Stimulated activated CD4-positive, alpha-beta T cell treated with anti-CD3 and anti-CD28 coated beads, TNF-alpha, amount 100 ng/mL, for 4 hours (primary cell): ENCODE measurements at places on chromosomes 2 and 18.

DNA sequence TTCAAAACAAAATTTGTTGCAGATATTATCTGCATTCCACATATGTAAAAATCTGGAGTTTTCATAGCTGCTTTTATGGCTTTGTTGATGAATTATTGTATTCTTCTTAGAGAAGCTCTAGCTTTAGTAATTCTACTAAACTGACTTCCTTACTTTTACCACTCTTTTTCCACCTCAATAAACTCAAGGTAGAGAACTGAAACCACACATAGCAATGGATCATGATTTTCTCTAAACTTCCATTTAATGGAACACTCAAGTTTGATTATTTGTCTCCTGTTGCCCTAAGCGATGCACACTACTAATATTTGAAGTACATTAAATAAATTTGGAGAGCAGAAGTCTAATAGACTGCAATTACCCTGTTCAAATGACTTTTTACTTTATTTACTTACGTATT lies 192.0 kb downstream of the NBAS start:
- no peak for DNase-seq

- DNase-seq = no peak
These were observed 10.7 kb upstream of the GALNT3 start for GRCh38 chr2:165804719-165805118.

- no peak for DNase-seq
These were observed 22.9 kb upstream of the MTX2 start for GRCh38 chr2:176246331-176246730.

DNA sequence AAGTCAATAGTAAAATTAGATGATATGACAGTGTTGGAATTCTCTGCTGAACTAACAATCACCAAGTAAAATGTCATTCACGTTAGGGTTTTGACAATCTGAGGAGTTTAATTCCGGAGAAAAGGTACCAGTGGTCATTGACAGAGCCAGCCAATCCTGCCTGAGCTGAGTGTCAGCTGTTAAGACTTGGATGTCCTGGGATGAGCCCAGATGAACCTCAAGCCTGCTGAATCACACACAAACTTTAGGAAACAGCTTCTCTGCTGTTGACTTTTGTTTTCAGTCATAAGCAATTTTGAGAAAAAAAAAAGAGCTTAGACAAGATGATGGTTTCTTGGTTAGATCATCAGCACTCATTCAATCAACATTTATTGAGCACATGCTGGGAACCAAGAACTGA lies 600.0 kb upstream of the SLC39A10 start:
- no peak for DNase-seq

- no peak for DNase-seq
These were observed 7.6 kb upstream of the ADAM23 start for GRCh38 chr2:206435742-206436141.

DNA sequence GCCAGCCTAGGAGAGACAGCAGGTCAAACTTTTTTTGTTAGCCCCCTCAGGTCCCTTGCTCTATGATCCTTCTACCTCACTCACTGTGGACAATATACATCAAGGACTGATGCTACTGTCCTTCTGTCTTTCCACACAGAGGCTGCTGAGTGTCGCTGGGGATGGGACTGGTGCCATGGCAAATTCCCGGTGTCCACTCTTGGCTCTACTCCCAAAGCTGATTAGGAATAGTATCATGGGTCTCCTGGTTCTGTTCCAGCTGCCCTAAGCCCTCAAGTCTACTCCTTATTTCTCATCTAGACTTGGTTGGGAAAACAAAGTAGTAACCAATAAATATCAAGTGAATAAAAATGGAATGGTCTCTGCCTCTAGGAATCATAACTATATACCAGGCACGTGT lies 441.3 kb downstream of the TGIF1 start:
- DNase-seq = no peak

GRCh38 chr2:129762386-129763189 lies 216.9 kb upstream of the RAB6C start:
- DNase-seq = no peak

DNA sequence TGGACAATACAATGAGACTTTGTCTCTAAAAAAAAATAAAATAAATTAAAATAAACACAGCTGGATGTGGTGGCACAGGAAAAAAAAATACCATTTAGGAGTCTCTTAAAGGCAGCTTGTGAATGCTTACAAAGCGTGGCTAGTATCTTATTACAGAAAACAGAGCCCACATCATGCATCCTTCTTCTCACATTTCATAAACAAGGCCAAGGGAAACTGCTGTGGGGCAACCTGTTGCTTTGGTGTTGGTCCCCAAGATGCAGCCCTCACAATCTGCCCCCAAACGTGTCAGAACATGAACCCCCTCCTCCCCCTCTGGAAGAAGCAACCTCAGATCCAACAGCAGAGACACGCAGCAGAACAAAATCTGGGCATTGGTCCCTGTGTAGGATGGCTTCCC lies 2.6 kb downstream of the SLC14A1 start:
- no peak for DNase-seq

- no peak for DNase-seq
These were observed 135.1 kb downstream of the NCOA1 start for GRCh38 chr2:24626131-24626530.

- DNase-seq = no peak
These were observed 30.7 kb upstream of the TXNDC2 start for GRCh38 chr18:9854801-9855676.

DNA sequence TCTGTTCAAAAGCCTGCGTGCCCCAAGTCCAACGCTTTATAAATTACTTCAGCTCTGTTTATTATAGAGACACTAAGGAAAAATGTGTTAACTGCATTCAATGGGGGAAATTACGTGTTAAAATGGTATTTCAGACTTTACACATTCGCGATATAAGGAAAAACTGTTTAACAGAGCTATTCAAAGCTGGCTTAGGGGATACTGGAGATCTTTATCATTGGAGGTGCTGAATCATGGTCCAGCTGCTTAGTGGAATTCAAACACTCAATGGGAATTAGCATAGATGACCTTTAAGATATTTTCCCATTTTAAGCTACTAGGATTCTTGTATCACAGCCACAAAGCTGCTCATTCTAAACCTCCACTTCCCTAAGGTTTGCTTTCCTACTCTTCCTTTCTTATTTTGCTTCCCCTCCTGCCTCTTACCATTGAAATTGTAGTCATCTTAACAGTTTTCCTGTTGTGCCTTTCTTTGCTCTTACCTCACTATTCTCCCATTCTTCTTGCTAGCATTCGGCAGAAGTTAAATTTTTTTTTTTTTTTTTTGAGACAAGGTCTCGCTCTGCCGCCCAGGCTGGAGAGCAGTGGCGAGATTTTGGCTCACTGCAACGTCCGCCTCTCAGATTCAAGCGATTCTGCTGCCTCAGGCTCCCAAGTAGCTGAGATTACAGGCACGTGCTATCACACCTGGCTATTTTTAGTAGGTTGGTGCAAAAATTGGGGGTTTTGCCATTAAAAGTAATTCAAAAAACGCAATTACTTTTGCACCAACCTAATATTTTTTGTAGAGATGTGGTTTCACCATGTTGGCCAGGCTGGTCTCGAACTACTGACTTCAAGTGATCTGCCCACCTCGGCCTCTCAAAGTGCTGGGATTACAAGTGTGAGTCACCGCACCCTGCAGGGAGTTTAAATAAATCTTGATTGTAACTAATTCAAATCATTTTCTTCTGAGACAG lies 6.5 kb downstream of the SULT6B1 start:
- DNase-seq = no peak

DNA sequence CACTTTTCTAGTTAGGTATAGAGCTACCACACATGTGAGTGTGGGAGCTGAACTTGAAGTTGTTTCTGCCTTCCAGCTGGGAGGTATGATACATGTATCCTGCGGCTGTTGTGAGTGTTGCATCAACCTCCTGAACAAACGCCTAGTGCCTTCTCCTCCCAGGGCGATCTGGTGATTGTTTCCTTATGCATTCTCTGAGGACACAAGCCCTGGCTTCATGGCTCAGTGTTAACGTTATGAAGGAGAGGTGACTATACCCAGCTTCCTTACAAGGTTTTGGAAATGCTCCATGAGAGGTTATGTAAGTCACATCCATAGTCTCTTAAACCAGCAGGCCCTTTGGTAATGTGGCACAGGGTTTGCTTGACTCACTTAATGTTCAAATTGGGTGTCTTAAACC lies 64.9 kb downstream of the SPRED2 start:
- DNase-seq = no peak

GRCh38 chr2:46029332-46029811 lies 267.8 kb upstream of the EPAS1 start:
- DNase-seq = no peak

- DNase-seq = no peak
These were observed 32.8 kb downstream of the FAM124B start for GRCh38 chr2:224369028-224369632.

DNA sequence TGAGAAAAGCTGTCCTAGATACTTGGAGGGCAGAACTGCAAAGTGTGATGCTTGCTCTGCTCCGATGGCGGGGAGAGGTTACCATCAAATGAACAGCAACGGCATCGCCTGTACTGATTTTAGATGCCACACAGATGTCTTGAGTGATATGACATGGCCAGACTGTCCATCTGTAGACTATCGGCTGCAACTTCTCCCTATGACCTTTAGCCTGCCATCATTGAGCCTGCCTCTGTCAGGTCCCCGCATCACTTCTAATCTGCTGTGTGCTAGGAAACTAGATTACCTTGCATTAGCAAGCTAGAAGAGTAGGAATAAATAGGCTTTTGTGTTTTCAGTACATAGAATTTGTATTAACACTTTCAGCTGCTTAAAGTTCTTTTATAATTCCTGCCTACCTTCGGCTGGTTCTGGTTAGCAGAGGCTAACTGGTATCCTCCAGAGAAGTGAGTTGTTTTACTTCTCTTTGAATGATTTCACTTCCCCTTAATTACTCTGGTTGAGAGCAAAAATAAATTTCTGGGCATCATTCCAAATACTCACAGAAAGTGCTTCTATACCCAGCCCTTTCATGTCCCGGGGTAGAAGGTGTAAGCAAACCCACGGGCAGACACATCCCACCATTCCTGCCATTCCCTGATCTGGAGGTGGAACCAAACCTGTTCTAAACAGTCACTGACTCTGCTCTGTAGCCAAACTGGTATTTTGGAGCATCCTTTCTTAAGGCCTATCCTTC lies 24.0 kb downstream of the GAREM2 start:
- no peak for DNase-seq

DNA sequence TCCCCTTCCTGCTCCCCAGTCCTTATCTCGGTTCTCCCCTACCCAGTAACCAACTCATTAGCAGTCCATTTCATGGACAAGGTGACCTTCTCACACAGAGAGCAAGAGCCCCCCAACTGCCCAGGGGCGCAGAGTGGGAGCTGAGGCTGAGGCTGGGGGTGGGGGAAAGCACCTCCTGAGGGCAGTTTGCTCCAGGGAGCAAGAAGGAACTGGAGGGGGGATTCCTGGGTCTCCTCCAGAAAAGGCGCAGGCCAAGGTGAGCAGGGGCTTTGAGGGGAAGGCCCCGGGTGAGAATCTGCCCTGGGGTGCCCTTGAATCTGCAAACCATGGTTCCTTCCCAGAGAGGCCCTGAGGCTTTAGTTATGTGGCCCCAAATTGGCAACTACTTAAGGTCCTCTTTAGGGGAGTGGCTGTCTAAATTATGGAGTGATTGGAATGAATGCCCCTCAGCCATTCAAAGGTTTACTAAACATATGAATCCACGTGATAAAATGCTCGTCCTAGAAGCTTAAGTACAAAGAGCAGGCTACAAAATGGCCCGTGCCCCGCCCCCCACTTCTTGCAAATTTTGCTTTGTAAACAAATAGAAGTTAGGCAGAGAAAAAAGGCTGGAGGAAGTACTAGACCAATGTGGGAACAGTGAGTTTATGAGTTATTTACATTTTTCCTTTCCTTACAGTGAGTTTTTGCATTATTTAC lies 123.5 kb upstream of the HS6ST1 start:
- no peak for DNase-seq

- DNase-seq = no peak
These were observed 2.8 kb downstream of the CTDSP1 start for GRCh38 chr2:218402491-218402901.
